Mammary epithelial cell (primary cell): ENCODE measurements at places on chromosomes 11 and 22. TPM values are rescaled to one million over a fixed set of nuclear protein-coding genes. Genes with fewer than 3 reads are reported as not detected.

Gene ANO1
- total RNA-seq, result 64.0 and 181 TPM in 2 replicates

Gene MMP20
- not detected for total RNA-seq

Gene VSTM5
- not detected in 2 replicates for total RNA-seq

DNA sequence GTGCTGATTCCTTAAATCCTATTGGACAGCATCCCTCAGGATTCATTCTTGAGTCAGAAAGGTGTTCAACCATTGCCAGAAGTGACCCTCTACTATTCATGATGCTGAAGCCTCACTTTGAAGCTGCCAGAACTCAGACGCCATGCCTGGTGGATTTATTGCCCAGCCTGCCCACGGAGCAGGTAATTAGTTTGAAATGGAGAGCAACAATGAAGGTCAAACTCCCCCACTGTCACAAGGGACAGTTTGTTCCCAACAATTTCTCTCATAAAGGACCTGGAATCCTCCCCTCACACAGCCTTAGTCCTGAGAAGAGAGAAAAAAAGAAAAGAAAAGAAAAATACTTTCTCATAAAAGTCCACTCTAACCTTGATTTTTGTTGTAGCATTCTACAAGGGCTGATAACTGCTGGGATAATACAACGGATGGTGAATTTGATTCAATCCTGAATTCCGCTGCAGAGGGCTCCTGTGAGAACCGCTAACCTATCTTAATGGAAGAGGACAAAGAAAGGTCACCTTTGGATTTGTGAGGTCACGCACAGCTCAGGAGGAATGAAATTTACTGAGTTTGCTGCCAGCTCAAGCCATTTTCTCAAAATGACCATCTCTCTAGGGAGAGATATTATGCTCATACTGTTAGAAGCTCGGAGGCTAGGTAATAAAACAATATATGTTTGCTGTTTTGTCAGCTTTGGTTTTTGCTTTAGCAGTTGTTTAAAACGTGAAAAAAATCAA lies 161.6 kb upstream of the SYN3 start:
- DNase-seq, result no peak

GRCh38 chr11:111528557-111528956 lies 12.0 kb upstream of the LAYN start:
- no peak for DNase-seq

- DNase-seq, result no peak
These were observed 14.6 kb upstream of the PHLDB1 start for GRCh38 chr11:118592616-118593367.

DNA sequence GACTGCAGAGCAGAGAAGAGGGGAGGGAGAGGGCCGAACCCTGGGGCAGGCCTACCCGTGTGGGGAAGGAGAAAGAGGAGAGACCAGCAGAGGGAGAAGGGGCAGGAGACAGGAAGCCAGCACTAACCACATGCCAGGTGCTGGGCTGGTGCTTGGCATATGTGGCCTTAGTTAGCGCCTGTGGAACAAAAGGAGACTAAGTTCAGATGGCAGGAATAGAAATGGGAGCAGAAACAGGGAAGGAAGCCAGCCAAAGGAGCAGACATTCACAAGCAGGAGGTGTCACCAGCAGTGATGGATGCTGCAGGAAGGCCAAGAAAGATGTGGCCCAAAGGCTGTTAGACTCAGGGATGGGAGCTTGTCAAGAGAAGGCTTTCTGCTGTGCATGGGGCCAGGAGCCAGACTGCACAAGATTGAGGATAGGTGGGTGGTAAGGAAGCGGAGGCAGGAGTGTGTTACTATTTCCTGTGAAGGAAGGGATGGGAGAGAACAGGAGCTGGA lies 26.7 kb downstream of the TREH start:
- no peak for DNase-seq

GRCh38 chr11:71962428-71963038 lies 33.7 kb downstream of the RNF121 start:
- DNase-seq, result no peak

GRCh38 chr11:110113505-110113904 lies 20.3 kb downstream of the ZC3H12C start:
- no peak for DNase-seq

Gene SBF2
- total RNA-seq, result 32.7 TPM

- DNase-seq, result no peak
These were observed 181.8 kb downstream of the NAV2 start for GRCh38 chr11:19894404-19894803.

Gene TMA7B
- total RNA-seq, result not detected in 2 replicates

DNA sequence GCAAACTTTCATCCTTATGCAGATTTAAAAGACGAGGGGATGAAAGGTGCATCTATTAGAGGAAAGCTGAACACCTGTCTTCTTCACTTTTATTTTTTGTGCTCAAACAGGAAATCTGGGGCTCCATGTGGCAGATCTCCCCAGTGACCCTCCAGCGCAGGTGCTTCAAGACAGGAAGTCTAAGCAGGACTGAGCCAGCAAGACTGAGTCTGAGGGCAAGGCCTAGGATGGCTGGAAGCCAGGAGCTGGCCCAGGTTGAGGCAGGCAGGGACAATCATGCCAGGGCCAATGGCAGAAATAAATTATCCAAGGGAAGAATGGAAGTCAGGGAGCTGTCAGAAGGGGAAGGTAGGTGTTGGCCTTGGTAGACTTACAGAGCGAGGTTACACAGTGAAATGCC lies 101.1 kb upstream of the SPON1 start:
- DNase-seq, result no peak

Gene CHRM1
- total RNA-seq, result not detected

Gene NELL1
- not detected in 2 replicates for total RNA-seq

Gene PVALB
- total RNA-seq, result not detected

DNA sequence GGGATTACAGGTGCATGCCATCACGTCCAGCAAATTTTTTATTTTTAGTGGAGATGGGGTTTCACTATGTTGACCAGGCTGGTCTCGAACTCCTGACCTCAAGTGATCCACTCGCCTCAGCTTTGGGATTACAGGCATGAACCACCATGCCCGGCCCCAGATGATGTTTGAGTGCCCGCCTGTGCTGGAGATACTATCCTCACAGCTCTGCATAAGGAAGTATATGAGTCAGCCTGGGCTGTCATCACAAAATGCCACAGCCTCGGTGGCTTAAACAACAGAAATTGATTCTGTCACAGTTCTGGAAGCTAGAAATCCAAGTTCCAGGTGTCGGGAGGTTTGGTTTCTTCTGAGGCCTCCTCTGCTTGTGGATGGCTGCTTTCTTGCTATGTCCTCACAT lies 119.3 kb downstream of the OSBP2 start:
- no peak for DNase-seq

Gene APOA4
- total RNA-seq, result not detected in 2 replicates

GRCh38 chr11:5234381-5234834 lies at the start of gene HBD:
Gene HBD, minus strand, starts transcription at chr11:5234483. Its CDS starts 50 bp downstream, at chr11:5234433.
- DNase-seq, result peak; percentile 23

Gene LDLRAD3
- total RNA-seq, result 15.3 TPM

GRCh38 chr11:56151376-56151775 lies 8.7 kb downstream of the OR8K5 start:
- no peak for DNase-seq

Gene KCNE3
- total RNA-seq, result 0.50 TPM

Gene PLEKHB1
- total RNA-seq, result 4.0 TPM

DNA sequence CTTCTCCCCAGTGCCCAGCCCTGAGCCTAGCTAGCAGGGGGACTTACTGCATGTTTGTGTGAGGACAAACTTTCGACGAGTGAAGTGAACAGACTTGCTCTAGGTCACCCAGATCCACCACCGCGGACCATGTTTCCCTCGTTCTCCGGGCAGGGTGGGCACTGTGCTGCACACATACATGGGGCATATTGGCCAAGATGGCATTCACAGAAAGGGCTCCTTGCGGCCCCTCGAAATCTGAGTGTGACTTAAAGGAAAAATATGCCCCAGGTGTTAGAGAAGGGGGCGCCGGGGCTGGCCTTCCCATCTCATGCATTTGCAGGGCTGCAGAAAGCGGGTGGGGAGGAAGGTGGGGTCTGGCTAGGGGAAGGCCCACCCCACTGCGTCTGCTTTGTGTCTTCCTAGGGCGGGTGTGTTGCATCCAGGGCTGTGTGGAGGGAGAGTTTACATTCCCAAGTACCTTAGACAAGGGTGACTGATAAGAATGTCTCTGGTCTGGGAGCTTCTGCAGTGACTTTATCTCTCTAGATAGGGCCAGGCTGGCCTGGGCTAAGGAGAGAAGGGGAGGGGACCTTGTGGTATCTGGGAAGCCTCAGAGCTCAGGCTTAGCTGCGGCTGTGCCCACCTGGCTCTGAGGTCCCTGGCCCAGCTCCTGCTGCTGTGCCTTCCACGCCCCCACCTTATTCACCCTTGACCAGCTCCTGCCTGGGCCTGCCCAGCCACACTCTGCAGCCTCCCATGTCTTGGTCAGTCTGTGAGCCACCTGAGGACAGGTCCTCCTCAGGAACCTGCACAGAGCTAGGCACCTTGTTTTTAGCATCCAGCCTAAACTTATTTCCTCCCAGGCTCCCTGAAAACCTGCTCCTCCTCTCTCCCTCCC lies 45.8 kb downstream of the LRRC32 start:
- no peak for DNase-seq

- peak; percentile 57 for DNase-seq
These were observed 84.1 kb downstream of the LARGE2 start for GRCh38 chr11:46006418-46007070.

DNA sequence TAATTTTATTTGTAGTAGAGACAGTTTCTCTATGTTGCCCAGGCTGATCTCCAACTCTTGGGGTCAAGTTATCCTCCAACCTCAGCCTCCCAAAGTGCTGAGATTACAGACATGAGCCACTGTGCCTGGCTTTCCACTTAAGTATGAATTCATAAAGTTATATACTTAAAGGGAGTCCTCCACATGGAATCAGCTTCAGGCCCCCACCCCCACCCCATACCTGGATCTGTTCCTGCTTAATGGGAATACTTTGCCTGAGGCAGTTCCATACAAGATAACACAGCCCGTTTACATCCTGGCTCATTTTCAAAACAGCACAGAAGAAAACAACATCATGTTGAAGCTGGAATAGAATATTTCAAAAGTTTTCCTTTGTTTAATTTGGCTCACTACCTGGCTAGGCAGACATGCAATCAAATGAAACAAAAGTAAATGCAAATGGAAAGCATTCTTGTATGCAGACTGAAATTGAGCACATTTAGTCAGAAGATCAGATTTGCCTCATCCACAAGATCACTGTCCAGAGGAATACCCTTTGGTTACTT lies 82.4 kb downstream of the FAT3 start:
- no peak for DNase-seq

DNA sequence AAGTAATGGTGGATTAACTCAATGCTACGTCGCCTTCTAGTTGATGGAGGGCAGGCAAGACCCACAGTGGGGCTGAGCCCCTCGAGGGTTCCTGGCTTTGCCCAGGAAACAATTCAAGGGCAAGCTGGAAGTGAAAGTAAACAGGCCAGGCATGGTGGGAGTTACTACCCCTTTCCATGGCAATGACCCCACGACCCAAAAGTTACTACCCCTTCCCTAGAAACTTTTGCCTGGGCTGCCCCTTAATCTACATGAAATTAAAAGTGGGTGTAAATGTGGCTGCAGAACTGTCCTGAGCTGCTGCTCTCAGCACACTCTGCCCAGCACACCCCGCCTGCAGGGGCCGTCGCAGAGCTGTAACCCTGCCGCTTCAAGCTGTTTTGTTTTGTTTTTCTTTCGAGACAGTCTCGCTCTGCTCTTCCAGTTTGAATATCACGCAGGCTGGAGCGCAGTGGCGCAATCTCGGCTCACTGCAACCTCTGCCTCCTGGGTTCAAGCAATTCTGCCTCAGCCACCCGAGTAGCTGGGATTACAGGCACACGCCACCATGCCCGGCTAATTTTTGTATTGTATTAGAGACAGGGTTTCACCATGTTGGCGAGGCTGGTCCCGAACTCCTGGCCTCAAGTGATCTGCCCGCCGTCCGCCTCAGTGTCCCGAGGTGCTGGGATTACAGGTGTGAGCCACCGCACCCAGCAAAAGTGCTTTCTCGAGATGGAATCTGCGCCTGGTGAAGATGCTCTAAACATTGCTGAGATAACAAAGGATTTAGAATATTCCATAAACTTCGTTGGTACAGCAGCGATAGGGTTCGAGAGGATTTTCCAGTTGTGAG lies 5.9 kb upstream of the RNH1 start:
- DNase-seq, result no peak

- no peak for DNase-seq
These were observed 64.1 kb downstream of the CLPB start for GRCh38 chr11:72370201-72370600.

Gene MYO18B
- not detected in 2 replicates for total RNA-seq

Gene HBE1
- total RNA-seq, result not detected

DNA sequence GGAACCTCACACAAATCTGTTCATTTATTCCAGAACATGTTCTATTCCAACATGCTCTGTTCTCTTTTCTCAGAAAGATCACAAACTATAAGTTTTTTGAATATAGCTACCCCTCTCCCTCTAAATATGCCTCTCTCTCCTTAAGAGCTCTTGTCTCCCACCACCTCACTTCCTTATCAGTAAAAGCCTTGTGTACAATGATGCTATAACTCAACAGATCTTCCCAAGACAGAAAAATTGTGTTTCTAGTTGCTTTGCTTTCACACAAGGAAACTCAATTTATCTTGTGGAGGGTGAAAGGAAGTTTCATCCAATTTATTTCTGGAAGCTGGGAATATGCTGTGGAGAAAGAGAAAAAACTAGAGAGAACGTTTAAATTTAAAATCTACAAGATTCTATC lies 64.4 kb downstream of the FAM76B start:
- DNase-seq, result no peak

DNA sequence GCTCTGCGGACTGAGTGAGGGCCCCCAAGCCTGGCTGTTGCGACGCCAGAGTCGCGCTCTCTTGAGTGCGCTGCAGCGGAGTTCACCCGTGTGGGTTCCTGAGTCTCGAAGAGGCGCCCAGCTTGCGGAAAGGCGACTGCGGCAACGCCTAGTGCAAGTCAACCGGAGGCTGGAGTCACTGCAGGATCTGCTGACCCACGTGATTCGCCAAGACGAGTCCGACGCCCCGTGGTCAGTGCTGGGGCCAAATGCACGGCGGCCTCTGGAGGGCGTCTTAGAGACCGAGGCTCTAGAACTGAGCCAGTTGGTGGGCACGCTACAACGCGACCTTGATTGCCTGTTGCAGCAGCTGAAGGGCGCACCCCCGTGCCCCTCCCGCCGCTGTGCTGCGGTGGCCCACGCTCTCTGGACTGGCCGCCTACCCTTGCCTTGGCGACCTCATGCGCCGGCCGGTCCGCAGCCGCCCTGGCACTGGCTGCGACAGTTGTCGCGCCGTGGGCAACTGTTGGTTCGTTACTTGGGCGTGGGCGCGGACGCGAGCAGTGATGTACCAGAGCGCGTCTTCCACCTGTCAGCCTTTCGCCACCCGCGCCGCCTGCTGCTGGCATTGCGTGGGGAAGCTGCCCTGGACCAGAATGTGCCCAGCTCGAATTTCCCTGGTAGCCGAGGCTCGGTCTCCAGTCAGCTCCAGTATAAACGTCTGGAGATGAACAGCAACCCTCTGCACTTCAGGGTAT lies 32.6 kb downstream of the RRP8 start:
- no peak for DNase-seq
